ENCODE measurements at places on chromosomes 3 and 15. TPM values are rescaled to one million over a fixed set of nuclear protein-coding genes. Genes with fewer than 3 reads are reported as not detected.

Gene CD276
- total RNA-seq: 20.1 TPM

Gene USP19
- total RNA-seq: 64.9 TPM

Gene PLS1
- 4.6 TPM for total RNA-seq

Gene FBN1
- 1.0 TPM for total RNA-seq

Gene TARS3
- 11.5 TPM for total RNA-seq
